ENCODE measurements at places on chromosomes 4 and X.
A peak's percentile ranks its signal among the peaks of the same experiment; 100 is the strongest.

DNA sequence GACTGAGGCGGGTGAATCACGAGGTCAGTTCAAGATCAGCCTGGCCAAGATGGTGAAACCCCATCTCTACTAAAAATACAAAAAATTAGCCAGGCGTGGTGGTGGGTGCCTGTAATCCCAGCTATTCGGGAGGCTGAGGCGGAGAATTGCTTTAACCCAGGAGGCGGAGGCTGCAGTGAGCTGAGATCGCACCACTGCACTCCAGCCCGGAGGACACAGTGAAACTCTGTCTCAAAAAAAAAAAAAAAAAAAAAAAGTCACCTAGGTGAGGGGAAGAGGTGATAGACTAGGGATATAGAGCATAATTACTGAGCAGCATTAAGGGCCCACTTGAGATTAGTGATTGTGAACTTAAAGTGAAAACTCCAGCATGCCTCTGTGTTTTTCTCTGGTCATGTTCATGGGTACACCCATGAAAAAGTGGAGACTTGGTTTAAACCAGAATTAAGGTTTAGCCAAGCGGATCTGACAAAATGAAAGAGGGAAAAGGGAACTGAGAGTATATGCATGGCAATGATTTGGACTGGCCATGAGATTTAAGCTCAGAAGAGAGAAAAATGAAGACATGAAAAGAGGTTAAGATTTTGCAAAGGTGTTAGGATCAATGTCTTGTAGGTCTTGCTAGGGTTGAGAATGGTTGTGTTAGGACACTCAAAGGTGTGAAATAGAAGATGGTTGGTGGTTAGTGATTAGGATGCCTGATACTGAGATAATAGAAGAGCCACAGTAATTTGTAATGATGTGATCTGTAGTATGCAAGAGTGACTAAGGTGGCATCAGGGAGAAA lies 105.0 kb downstream of the RAB28 start:
- DNase-seq = no peak

- peak; percentile 44 for DNase-seq
These were observed 3.3 kb downstream of the RELL1 start for GRCh38 chr4:37682701-37683401.

GRCh38 chr4:11149612-11150259 lies 279.0 kb downstream of the HS3ST1 start:
- no peak for DNase-seq

DNA sequence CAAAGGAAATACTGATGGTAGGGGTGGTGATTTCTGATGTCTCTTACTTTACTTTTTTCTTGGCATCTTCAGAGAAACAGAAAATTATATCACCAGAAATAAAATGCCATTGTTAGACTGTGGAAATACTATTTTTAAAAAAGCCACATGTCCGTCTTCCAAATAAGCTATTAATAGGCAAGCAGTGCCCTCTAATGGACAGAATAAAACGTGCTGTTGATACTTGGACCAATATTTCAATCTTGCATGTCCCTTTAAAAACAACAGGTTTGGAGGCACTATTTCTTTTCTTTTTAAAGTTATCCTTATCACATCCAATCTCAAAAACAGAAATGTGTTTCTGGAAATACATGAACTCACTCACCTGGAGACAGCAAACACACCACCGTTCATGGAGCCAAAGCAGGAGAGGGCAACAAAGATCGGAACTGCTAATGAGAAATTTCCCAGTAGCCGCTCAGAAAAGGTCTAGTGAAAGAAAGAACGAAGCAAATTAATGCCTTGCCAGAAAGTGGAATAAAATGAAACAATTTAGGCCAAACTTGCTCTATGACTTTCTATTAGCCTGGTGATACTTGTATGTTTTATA lies 59.2 kb downstream of the SLC7A11 start:
- DNase-seq = no peak

DNA sequence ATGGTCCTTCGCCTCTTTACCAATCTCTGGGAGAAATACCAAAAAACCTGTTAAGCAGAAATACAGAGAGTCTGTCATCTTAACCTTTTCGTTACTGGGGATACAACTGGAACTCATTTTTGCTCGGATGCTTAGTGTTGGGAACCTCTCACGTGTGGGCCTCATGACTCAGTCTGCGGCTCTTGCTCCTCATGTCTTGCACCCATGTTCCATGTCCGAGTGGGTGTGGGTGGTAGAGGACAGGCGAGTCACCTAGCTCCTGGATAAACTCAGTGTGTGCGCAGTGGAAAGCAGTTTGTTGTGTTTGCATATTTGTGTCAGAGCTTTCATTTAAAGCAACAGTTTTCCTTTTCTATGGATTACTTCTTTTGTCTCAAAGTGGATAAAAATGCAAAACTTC lies 70.6 kb downstream of the TNIP2 start:
- DNase-seq = no peak

DNA sequence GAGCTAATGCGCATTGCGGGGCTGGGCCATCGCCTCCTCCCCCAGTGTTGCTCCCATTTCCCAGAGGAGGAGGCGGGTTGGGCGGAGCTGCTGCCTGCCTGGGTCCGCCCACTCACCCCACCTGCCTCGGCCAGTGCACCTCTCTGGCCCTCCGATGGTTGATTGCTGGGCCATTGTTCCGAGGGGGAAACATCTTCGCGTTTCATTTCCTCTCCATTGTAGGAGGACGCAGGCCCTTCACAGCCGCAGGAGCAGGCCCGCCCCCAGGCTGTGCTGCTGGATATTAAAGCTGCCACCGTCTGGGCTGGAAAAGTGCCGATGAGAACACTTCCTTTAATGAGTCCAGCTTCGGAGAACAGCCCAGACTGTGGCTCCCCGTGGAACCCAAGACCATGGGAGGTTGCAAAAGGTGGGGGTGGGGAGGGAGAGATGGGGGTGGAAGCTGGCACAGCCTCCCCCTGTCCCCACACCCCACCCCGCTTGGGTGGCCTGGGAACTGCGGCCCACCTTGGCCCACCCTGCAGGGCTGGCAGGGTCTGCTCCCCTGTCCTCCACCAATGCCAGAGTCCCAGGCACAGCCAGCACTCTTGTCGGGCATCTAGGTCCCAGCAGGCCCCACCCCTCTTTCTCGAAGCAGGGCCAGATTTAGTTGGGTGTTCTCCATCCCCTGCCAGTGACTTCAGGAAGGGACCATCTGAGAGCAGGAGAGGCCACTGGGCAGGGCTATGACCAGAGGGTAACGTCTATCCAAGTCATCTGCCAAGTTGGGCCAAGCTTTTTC lies 96.6 kb downstream of the ADRA2C start:
- DNase-seq = no peak

GRCh38 chr4:109065006-109065405 lies 237.5 kb downstream of the COL25A1 start:
- no peak for DNase-seq

DNA sequence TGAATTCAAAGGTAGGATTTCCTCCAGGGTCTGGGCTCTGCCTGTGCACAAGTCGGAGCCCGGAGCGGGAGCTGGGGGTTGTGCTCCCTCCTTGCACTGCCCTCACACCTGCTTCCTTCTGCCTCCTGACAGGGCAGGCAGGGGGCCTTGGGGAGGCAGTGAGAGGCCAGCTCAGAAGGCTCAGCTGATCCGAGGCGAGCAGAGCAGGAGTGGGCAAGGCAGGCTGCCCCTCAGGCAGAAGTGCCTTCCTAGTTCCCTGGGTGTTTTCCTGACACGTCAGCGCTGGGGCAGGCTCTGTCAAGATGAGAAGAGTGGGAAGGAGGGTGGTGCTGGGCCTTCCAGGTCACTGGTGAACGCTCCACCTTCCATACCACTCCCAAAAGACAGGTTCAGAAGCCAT lies 5.5 kb upstream of the IRAK1 start:
- no peak for DNase-seq

DNA sequence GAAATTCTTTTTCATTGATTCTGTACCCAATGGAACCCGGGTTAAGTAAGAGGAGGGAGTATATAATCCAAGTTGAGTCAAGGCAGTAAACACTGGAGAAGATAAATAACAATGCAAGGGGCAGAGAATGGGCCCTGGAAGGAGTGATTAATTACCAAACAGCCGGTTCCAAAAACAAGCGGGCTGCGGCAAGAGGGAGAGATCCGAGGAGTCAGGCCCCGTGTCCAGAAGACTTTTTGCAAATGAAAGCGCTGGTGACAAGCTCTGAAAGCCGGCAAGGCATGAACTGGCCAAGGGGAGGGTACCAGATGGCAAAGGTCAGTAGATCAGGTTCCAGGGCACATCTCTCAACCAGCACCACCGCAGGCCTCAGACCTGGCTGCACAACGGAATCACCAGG lies 294.9 kb downstream of the BCOR start:
- no peak for DNase-seq
